ENCODE measurements at places on chromosomes 16 and 17.

- DNase-seq: no peak
Measured at GRCh38 chr16:14289692-14290340, 218.7 kb downstream of the MRTFB start.

DNA sequence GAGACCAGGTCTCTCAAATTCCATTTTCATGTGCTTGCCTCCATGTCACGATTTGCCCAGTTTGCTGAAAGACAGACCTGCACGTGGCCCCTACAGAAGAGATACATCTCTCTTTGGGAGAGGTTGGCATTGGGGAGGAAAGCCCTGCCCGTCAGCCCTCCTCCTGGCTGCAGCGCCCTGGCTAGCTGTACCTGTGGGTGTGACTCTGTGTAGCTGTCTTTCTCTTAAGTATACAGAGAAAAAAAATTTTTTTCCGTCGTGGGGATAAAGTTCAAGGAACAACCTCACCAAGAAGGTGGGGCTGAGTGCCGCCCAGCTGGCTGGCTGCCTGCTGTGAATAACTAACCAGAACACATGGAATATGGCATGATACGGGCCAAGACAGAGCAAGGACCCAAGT lies 26.5 kb downstream of the TMEM98 start:
- no peak for DNase-seq

DNA sequence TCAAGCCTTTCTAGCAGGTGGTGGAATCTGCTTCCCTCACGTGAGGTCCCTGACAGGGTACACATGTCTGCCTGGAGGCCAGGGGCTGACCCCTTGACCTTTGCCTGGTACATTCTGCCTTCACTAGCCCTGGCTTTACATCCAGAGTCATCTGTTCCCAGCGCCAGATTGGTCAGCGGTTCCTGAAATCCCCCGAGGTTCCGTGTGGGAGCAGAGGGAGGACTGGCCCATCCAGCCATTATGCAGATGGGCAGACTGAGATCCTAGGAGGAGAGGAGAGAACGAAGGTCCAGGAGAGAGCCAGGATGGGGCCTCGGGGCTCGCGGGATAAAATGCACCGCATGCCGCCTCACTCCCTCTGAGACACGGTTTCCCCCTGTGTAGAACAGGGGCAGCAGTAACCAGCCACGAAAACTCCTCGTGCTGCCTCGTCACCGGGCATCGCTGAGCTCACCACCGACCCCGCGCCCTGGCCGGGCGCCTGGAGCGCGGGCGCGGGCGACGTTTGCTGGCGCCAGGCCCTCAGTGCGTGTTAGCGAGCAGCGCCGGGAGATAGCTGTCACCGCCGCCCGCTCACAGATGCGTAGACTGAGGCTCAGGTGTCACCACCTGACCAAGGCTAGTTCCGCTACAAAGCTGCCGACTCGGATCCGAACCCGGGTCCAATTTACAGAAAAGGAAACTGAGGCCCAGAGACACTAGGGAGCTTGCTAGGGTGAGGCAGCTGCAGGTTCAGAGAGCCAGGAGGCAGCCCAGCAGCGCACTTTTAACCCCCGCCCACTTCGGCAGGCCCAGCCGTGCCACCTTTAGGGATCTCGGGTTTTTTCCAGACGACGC lies 811 bp upstream of the MAP2K3 start:
- DNase-seq: no peak

DNA sequence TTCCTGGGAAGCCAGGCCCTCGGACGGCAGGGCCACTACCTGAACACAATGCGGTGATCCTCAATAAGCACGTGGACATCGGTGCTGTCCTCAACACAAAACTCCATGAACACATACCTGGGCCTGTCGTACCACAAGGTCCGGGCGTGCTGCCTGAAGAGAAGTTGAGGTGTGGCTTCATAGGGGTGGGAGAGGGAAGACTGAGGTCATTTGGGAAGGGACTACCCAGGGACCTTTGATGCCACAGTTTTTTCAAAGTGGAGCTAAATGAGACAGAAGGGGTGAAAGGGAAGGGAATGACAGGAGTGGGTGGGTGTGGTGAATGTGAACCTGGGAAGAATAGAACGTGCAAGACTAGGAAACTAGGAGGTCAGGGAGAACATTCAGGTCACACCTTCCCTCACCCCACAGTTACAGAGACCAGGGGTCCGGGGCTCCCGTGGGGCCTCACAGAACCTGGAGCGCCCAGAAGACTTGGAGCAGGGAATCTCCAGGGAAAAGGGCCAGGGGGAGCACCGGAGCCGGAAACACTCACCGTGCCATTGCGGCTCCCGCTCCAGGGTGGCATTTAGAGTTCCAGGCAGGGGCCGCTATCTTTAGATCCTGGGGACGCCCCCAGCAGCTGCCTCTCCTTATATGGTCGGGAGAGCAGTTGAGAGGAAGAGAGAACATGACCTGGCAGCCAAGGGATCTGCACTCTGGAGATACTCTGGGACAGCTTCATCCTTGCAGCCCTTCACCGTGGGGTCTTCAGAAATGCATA lies at the start of gene PTGES3L:
Gene PTGES3L (minus strand): TSS at position 570 of the 763 bp plus-strand sequence. CDS start 27 bp downstream, at position 543.
- no peak for DNase-seq

DNA sequence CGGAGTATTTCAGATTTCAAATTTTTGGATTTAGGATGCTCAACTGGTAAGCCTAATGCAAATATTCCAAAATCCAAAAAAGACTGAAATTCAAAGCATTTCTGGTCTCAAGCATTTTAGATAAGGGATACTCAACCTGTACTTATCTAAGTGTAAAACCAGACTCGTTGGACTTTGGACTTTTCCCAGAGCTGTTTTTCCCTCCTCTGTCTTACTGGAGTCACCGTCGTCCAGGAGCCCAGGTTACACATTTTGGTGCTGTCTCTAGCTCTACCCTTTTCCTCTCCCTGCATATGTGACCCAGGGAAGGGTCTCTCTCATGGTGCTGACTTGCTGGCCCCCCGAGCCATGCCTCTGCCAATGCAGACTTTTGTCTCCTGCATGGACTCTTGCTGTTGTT lies 46.0 kb upstream of the MMP2 start:
- no peak for DNase-seq

All from CD4-positive, alpha-beta T cell treated with Interferon alpha-2 for 1 hour (primary cell).